ENCODE measurements at places on chromosomes 16 and 17. TPM values are rescaled to one million over a fixed set of nuclear protein-coding genes. Genes with fewer than 3 reads are reported as not detected.

DNA sequence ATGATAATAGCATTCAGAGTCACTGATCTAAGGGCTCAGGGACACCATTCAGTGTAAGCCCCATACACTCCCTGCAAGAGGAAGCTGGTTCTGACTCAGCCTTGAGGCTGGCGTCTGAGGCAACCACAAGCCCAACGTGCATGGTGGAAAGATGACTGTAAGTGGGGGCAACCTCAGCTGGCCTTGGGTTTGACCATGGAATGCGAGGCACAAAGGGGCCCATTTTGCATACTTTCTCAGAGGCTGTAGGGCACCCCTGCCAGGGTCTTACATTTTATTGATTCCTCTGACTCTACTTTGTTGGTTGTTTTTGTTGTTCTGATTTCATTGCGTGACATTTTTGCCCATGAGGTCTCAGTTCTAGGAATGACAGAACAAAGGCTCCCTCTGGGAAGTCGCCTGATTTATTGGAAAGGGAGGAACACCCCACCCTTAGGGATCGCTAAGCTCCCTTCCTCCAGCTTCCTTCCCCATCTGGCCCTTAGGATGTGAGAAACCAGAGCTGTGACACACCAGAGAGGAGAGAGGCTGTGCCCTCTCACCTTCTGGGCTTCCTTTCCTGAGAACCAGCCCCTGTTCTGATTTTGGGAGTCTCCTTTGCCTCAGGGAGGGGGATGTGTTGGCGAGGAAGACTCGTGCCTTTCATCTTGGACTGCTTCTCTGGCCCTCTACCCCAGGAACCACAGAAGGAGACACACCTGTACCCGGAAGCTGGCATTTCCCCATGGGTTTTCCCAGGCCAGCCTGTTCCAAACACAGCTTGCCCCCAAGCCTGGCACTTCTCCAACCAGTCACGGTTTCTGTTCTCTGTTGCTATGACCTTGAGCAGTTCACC, 5.6 kb upstream of the CIITA start:
- DNase-seq: peak; percentile 86

DNA sequence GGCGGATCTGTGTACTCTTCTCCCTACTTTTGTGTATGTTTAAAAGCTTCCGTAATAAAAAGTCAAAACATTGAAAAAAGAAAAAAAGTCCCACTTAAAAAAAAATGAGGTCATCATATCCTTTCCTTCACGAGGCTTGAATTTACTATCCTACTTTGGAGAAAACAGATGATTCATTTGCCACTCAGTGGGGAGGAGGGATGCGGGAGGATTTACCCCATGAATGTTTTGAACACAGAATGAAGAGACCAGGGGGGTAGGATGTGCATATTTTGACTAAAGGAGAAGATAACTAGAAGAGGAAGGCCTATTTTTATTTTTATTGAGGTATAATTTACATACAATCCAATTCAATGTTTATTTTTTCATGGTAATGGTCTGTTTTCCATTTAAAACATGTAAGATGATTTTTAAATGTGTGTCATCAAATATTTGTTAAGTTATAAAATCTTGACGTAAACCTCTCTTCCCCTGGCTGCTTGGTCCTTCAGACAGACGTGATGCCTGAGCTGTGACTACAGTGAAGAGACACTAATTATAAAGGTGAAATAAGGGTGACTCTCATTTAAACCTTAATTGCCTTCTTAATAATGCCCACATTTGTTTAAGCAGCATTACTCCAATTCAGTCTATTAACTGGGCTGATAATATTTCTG, 135.4 kb upstream of the AXIN2 start:
- DNase-seq: no peak

- no peak for DNase-seq
Observed at GRCh38 chr17:12634789-12635414, 30.8 kb upstream of the MYOCD start.

DNA sequence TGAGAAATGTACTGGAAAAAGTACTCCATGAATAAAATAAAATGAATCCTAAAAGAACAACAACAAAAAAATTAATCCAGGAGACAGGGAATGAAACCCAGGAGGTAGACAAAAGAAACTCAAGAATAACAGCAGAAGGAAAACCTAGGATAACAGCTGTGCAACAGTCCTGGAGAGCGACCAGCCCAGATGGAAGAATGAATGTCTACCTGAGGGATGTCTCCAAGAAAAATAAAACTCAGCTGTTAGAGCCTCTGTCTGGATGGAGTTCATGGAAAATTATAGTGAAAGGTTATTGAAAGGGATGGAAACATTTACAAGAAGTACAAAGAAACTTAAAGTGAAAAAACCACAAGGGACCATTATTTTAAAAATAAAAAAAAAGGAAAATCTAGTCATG, 135.8 kb upstream of the CA10 start:
- no peak for DNase-seq

DNA sequence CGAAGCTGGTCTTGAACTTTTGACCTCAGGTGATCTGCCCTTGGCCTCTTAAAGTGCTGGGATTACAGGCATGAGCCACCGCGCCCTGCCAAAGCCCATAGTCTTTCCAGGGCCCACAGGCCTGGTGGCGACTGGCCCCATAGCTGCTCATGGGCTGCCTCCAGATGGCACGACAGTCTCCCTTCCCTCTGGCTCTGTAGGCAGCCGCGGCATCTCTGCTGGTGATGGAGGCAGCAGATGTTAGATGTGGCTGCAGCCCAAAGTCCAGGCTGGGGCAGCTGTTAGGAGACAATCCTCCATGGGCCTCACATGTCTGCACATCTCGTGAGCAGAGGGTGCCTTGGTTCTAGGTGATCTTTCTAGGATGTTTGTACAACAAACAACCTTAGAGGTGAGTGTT, 69.7 kb upstream of the DNAJA2 start:
- no peak for DNase-seq

DNA sequence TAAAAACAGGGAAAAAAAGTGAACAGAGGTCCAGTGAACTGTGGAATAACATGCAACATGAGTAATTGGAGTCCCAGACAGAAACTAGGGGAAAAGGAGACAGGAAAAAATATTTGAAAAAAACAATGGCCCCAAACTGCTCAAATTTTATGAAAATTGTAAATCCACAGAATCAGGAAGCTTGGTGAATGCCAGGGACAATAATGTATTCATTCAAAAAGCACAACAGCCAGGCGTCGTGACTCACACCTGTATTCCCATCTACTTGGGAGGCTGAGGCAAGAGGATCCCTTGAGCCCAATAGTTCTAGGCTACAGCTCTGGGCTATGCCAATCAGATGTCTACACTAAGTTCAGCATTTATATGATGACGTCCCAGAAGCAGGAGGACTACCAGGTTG, 23.7 kb downstream of the NCOR1 start:
- DNase-seq: no peak

DNA sequence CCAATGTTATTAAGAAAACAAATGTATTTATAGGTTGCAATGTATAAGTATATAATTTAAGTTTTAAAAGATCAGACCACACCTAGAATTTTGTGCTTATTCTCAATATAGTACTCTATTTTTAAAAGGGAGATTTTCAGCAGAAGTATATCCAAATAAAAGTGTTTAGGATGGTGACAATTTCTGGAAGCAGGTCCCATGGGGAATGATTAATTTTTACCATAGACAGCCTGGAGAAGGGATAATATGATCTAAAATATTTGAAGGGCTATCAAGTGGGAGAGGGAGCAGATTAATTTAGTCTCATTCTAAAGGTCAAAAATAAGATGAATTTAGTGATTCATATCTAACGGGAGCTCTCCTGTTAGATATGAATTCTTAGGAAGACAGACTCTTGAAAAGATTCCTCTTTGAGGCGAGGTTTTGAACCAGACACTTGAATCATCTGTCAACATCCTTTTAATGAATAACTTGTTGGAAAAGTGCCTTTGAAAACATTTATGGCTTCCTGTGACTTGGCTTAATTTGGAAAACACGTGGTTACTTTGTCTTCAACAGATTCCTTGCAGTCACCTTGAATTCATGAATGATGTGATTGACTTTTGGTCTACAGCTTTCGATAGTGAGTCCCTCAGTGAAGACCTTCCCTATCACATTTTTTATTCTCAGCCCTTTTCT, 29.3 kb upstream of the SMIM36 start:
- no peak for DNase-seq

- no peak for DNase-seq
Observed at GRCh38 chr17:57721967-57722703, 23.0 kb downstream of the CCDC182 start.

DNA sequence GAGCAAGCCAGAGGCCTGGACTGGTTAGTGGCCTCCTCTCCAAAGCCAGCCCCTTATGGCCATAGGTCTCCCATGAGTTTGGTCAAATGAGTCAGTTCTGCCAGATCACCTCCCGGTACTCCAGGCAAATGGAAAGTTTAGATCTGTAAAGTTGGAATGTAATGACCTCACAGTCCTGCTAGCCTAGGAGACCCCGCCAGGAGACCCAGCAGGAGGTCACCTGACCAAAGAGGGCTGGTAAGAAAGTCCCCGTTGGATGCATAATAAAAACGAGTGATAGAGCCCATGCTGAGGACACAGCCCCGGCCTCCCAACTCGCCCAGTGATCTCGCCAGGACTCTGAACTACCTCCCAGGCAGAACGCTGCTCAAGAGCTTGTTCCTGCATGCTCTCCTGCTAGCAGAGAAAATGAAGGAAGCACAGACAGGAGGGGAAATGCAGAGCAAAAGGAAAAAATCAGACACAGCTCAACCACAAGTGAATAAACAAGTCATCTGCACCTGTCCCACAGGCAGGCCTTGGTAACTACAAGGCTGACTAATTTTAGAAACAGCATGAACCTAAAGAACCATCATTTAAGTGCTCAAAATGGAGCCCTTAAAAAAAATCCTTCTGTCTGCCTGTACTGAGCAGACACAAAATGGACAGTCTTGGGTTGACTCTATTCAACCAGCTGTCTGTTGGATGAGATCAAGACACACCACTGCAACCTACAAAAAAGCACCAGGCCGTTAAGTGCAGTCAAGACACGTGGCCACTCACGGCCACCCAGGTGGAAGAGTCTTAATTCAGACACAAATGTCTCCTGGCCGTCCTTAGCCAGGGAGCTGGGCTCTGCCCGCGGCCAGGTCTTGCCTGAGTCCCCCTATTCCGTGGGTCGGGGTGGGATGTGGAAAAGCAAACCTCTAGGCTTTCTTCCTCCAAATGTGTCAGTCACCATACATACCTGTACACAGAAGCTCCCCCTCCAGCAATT, 9.2 kb downstream of the CDIP1 start:
- peak; percentile 23 for DNase-seq

- no peak for DNase-seq
Observed at GRCh38 chr16:87389245-87389644, 2.9 kb upstream of the MAP1LC3B start.

- DNase-seq: no peak
Observed at GRCh38 chr16:9138731-9139501, 47.5 kb downstream of the HAPSTR1 start.

TMEM235 gene
- not detected for polyA plus RNA-seq
